Motor neuron (in vitro differentiated cells): ENCODE measurements at places on chromosomes 11 and 22. TPM values are rescaled to one million over a fixed set of nuclear protein-coding genes. Genes with fewer than 3 reads are reported as not detected.
A peak's percentile ranks its signal among the peaks of the same experiment; 100 is the strongest.

GNB1L gene
- total RNA-seq: 5.6 and 6.2 TPM in 2 replicates

ISX gene
- total RNA-seq: 0.04 and 0.09 TPM in 2 replicates

GRCh38 chr11:114501901-114502300, 57.8 kb downstream of the NXPE1 start:
- no peak for ATAC-seq

KDM4D gene
- total RNA-seq: 2.4 and 2.9 TPM in 2 replicates

DNA sequence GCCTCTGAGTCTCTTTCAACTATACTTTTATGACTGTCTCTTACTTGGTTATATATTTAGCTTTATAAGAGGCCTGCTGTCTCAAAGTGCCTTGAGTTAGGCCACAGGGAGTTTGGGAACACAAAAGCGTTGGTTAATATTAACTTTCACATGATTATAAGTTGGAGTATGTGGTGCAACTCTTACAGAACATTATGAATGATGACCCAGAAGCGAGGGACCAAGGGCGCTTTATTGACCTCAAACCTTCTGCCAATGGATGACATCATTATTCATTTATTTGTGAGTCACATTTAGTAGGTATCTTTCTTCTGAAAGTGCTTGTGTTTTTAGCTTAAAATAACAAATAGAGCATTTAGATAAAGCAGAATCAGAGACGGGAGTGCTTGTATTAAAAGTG, 298.0 kb upstream of the ZC3H12C start:
- no peak for ATAC-seq

GRCh38 chr11:128515086-128515485, 72.3 kb downstream of the ETS1 start:
- ATAC-seq: no peak

DNA sequence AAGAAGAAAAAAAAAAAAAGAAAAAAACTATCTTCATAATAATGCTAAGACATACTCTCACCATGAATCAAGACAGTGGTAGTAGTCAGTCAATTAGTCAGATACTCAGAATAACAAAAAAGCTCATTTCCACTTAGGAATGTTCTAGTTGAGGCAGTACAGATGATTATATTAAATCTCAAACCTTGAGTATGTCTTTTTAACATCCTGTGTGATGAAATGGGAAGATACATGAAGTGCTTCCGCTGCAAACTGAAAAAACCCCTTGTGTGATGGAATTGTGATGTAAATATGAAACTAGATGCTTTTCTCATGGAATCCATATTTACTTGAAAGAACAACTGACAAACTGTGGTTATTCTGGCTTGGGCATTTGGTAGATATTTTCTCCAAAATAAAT, 13.7 kb downstream of the AMOTL1 start:
- no peak for ATAC-seq

DNA sequence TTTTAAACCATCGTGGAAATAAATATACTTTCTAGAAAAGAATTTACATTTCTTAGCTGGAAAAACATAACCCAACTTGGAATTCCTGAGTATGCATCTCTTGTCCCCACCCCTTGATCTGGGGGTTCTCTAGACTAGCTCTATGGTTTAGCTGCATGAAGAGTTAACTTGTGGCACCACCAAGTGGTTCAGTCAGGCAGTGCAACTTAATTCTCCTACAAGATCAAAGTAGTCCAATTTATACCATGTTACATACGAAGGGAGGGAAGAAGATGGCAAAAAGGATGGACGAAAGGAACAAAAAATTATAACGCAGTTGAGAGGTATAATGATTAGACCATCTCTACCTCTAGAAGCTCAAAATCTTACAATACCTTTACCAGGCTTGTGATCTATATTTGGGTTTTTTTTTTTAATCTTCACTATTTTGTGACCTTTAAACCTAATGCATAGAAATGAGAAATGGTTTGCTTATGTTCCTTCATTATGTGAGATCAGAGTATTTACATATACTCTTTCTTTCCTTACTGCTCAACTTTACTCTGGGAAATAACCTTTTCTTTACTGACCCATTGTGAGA, 28.5 kb upstream of the ALKBH3 start:
- peak; percentile 77 for ATAC-seq

DNA sequence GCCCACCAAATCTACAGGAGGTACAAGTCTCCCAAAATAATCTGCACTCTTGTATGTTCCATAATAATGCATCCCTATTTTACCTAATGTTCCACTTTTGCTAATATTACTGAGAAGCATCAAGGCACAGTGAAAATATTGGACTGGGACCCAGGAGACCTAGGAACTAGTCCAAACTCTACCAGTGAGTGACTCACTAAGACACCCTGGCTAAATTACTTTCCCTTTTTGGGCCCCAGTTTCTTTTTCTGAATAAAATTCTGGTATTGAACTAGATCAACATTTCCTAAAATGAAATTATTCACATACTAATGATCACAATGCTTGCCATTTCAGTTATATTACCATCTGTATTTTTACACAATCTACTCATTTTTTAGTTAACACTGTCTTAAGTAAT, 19.6 kb downstream of the THAP12 start:
- ATAC-seq: no peak

PLEKHB1 gene
- 4.3 and 5.2 TPM in 2 replicates for total RNA-seq

DNA sequence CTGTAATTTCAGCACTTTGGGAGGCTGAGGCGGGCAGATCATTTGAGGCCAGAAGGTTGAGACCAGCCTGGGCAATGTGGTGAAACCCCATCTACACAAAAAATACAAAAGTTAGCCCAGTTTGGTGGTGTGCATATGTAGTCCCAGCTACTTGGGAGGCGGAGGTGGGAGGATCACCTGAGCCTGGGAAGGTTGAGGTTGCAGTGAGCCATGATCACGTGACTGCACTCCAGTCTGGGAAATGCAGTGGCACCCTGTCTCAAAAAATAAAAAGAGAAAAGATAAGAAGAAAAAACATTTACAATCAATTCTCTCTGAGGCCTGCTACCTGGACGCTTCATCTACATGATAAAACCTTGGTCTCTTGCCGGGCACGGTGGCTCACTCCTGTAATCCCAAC, 7.2 kb upstream of the CBL start:
- no peak for ATAC-seq

IGSF9B gene
- total RNA-seq: 19.4 and 23.2 TPM in 2 replicates

DNA sequence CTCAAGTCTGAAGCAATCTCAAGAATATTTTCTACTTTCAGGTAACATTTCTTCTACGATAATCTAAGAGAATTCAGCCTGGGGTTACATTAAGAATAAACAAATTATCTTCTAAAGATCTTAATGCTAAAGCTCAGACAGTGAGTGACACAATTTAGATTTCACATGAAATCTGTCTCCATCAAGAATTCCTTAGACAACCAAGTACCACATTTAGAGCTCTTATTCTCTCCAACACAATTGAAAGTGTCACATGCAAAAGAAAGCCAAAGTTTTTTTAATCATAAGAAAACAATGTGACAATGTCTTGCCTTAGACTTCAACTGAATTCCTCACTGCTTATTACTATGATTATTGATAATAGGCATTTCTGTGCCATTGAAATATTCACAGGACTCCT, 60.7 kb upstream of the FAT3 start:
- no peak for ATAC-seq

DNA sequence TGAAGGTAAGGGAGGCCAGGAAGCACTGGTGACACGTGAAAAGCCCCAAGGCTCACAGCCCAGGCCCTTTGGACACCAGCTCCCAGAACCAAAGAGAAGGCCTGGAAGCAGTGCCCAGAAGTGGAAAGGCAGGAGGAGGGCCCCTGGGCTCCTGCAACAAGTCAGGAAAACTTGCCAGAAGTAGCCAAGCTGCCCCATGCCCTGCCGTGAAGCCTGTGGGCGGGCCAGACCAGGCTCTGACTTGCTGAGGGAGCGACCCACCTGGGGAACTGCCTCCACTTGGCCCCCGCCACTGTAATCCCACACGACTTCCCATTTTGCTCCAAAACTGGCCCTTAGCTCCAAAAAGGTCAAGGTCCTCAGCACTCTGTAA, 51.3 kb upstream of the ARFGAP3 start:
- ATAC-seq: no peak

DYNC2H1 gene
- total RNA-seq: 40.0 and 51.2 TPM in 2 replicates

RTN4RL2 gene
- total RNA-seq: 1.2 and 2.1 TPM in 2 replicates

DNA sequence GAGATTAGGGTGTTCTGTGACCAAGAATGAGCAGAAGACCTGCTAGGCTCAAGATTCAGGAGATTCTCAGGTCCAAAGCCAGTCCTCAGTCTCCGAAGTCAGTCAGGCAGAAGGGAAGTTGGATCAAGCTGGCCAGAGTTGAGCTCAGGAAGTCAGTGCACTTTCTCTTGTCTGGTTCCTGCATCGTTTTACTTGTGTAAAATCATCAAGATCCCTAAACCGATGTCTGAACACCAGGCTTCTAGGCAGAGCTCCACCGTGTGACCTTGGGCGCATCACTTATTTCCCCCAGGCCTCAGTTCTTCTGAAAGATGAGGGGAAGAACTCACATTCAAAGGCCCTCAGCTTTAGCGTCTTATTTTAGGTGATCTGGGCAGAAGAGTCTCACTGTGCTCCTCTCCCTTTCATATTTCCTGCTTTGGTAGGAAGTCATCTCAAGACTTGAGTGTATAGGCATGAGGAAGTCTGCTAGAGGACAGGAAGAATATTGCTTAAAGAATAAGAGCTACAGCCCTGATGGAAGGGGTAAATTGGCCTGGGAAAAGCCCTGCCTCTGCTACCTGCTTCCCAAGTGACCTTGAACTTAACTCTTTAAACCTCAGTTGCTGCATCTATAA, 20.2 kb downstream of the NF2 start:
- ATAC-seq: no peak

KIRREL3 gene
- 4.0 and 4.1 TPM in 2 replicates for total RNA-seq

DNA sequence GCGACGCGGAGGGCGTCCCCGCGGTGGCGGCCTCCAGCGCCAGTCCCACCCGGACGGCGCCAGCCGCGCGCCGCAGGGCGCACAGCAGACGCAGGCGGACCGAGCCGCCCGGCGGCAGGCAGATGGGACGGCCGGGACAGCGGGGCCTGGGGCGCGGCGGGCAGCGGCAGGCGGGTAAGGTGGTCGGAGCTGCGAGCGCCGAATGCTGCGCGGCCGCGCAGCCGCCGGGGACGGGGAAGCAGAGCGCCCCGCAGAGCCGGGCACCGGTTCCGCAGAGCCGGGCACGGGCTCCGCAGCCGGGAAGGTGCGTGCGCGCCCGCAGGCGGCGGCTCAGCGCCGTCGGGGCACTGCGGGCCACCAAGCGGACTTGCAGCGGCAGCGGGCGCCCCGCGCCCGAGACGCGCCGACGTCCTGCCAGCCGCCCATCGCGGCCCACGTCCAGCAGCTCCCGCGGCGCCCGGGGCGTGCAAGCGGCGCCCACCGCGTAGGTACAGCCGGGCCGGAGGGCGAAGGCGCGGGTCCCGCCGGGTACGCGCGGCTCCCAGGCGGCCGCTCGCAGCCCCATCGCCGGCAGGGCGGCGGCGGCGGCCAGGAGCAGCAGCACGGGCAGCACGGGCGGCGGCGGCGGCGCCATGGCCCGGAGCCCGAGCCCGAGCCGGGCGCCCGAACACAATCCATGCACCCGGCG, 739 bp downstream of the CELSR1 start:
- ATAC-seq: no peak

MS4A15 gene
- 0.33 and 0.78 TPM in 2 replicates for total RNA-seq

CHADL gene
- total RNA-seq: 0.38 and 0.46 TPM in 2 replicates

DNA sequence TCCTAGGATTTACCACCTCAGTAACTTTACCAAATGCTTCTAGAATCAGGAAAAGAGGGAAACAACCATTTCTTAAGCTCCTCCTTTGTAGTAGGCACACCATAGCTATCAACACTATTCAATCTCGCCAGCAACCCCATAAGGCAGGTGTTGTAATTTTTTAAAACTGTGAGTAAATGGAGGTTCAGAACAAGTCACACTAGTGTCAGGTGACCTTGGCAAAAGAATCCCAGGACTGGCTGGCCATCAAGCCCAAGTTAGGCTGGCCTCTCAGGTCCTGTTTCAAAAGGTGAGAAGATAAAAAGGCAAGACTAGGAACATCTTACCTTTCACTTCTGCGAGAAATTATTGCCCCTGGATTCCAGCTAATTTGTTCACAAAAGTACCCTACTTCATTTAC, 713 bp downstream of the TOP3B start:
- ATAC-seq: no peak

EI24 gene
- 85.2 and 86.5 TPM in 2 replicates for total RNA-seq

DNA sequence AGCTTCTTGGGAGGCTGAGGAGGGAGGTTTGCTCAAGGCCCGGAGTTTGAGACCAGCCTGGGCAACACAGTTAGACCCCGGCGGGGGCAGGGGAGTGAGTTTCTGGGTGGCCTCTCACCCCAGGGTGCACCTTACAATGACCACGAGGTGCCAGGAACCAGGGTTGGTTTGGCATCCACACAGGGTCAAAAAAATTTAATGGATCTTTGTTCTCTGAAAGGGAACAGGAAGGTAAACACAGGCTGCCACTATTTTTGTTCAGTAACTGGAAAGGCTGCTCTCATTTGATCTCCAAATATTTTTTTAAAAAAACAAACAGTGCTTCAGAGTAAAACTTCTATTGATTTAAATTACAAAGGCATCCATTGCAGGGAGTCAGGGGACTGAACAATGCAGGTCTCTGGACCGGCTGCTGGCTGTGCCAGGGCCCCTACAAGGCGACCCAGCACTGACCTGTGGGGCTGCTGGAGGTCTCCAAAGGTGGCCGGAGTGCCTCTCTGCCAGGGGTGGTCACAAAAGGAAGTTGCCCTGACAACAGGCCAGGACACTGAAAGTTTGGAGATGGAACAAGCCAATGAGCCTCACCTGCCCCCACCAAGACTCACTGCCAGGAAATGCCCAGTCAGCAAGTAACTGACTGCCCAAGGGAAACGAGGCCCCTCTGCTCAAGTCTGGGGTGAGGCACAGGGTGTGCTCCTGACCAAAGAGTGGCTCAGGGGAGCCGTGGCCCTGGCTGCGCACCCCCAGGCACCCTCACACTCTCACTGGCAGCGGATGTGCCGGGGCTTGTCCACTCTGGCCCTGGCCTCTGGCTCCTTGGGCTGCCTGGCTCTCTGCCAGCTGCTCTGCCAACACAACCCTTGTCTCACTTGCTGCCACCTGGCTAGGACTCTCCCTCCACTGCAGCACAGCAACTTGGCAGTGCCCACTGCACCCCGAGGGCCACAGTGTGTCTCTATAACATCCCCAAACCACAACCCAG, 51.8 kb downstream of the ARFGAP3 start:
- no peak for ATAC-seq

CECR2 gene
- 17.9 and 18.4 TPM in 2 replicates for total RNA-seq

- ATAC-seq: no peak
Measured at GRCh38 chr22:46088541-46089311, 61.6 kb upstream of the PPARA start.

DNA sequence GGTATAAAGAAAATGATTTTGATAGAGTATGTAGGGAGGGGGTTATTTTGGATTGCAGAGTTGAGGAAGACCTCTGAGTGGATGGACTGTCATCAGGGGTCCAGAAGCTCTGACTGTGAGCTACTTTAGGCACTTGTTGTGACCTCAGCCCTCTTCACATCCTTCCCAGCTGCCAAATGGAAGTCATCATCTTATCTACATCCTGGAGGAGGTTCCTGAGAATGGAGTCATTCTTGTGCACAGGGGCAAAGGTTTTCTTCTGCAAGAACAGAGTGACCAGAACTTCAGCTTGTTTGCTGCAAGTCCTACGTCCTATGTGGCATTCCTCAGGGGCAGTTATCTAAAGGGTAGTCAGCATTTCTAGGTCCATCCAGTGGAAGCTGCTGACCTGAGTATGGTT, 393.8 kb downstream of the AASDHPPT start:
- ATAC-seq: no peak

GRCh38 chr22:29531419-29531818, 22.1 kb downstream of the THOC5 start:
- no peak for ATAC-seq
